ENCODE measurements at places on chromosomes 16 and 17.

- DNase-seq: peak; percentile 16
These were observed 10.6 kb downstream of the ICAM2 start for GRCh38 chr17:64009571-64010402.

- DNase-seq: no peak
These were observed 1.0 kb downstream of the RNF40 start for GRCh38 chr16:30762991-30763725.

- DNase-seq: no peak
These were observed 19.9 kb upstream of the UBE2G1 start for GRCh38 chr17:4386406-4386805.

DNA sequence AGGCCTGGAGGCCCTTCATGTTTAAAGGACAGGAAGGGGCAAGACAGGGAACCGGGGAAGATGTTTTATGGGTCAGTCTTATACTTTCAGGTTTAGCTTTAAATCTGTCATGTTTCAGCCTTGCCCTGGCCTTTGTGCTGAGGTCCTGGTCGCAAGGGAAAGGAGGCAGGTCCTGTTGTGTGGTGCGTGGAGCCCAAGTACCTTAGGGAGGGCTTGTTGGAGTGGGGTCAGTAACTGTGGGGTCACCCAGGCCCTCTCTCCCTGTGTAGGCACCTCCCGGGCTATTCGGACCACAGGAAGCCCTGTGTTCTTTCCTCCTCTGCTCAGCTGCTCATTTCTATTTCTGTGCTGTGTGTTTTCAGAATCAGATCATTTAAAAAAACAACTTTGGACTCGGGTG is 42.7 kb downstream of the MPRIP start:
- no peak for DNase-seq

GRCh38 chr16:64950731-64951130 is 171.1 kb downstream of the CDH11 start:
- no peak for DNase-seq

DNA sequence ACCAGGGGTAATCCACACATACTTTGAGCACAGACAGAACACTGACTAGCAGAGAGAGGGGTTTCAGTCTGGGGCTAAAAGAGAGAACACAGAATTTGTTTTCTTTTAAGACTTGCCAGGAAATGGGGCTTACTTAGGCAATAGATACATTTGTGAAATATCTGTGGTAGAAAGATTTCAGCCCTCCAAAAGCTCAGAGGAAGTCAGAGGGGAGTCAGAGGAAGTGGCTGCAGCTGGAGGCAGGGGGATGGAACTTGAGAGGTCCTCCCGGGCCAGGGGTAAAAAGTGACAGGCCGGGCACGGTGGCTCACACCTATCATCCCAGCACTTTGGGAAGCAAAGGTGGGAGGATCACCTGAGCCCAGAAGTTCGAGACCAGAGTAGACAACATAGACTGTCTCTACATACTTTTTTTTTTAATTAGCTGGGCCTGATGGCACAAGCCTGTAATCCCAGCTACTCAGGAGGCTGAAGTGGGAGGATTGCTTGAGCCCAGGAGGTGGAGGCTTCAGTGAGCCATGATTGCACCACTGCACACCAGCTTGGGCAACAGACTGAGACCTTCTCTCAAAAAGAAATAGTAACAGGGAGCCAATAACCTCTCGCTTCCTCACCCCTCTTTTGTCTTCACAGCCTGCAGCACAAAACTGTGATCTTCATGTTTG is 49.9 kb downstream of the NLRC5 start:
- no peak for DNase-seq

Measured in ACHN (cell line).